ENCODE measurements at places on chromosomes 13 and 19.

DNA sequence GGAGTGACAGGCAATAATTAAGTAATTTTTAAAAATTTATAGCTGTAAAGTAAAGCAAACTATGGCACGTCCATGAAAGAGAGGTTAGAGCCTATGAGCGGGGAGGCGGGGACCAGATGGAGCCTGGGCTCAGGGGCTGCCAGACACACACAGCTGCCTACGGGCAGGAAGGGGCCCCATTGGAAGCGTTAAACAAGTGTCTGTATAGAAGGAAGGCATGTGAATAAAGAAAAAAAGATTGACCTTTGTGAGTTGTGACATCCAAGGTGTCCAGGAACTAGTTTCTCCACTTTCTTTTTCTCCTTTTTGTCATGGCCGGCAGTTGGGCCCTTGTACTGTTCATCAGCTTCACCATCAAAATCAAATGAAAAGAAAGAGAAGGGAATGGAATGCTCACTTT, 56.8 kb downstream of the LRCH1 start:
- DNase-seq, result no peak

DNA sequence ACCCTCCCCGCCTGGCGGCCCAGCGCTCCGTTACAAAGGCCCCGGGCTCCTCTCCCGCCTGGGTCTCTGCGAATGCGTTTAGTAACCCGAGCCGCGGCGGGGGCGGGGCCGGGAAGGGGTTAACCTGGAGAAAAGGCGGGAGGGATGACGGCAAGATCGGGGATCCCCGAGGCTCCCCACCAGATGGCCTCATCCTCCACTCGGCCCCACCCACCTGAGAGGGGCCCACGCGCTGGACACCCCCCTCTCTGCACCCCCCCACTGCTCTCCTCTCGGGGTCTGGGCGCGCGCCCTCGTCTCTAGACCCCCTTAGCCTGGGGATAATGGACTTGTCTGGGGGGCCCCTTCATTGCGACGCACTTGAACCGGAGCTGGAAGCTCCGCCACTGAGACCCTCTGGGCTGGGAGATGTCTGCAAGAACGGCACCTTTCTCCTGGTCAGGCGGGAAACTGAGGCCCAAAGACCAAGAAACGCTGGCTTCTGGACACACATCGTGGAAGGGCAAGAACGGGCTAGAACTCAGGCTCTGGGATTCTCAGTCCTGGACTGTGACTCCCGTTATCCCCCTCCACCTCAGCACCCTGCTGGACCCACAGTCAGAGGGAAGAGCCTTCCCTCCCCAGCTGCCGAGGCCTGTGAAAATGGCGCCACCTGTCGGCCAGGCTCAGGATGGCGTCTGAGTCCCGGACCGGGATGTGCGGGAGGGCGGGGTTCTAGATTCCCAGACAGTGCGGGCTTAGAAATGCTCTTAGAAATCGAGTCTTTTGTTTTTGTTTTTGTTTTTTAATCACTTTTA, 2.9 kb upstream of the LTBP4 start:
- DNase-seq, result peak; percentile 58

- DNase-seq, result no peak
Measured at GRCh38 chr13:24308488-24309020, 826 bp upstream of the C1QTNF9 start.

DNA sequence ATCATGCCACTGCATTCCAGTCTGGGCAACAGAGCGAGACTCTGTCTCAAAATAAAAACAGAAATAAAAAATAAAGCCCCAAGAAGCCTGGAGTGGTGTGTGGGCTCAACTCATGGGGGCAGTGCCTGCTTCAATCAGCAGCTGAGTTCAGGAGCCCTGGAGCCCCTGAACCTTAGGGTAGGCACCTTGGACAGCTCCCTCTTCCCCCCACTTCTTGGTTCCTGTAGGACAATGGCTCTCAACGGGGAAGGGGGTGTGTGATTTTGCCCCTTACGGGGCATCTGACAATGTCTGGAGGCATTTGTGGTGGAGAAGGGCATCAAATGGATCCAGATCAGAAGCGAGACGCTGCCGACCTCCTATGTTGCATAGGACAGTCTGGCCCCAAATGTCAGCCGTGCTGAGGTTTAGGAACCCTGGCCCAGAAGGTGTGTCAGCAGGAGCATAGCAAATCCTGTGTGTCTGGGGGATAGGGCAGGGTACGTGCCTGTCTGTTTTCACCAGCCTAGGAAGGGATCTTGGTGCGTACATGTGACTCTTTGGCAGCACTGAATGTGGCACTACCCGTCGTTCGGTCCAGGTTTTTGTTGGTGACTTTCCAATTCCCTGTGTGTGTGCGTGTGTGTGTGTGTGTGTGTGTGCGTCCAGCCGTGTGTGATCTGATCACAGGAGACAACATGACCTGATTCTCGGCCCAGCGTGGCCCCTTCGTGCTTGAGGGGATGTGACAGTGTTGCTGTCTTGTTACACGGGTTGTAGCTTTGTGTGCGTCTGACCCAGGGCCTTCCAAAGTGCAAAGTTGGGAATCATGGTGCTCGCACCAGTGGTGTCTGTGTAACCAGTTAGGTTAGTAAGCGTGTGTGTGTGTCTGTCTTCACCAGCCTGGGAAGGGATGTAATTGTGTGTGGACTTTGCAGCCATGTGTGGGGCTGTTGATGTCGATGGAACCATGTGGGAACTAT, 7.5 kb downstream of the IGLON5 start:
- no peak for DNase-seq

- no peak for DNase-seq
Measured at GRCh38 chr13:22738357-22738756, 442.4 kb upstream of the SGCG start.

GRCh38 chr13:98365302-98365701, 188.2 kb upstream of the RNF113B start:
- no peak for DNase-seq

DNA sequence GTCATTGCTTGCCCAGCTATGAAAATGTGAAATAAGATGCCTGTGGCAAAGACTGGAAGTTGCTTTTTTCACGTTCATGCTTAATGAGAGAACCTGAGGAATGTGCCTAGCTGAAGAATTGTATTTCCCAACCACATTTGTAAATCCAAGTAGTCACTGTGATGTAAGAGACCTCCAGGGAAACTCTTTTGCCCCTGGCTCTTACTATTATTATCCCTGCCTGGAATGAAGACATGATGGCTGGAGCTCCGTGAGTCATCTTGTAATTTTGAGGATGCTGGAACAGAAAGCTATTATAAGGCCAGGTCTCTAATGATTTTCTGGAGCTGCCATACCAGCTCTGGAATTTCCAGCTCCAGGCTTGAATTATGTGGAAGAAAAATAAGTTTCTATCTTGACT, 894.3 kb downstream of the DIAPH3 start:
- DNase-seq, result no peak

GRCh38 chr19:4342314-4342614, 1.1 kb upstream of the MPND start:
- no peak for DNase-seq

GRCh38 chr19:5154129-5154798, 185.4 kb downstream of the KDM4B start:
- no peak for DNase-seq

- no peak for DNase-seq
Measured at GRCh38 chr13:73366241-73366640, 307.4 kb downstream of the KLF5 start.

- no peak for DNase-seq
Measured at GRCh38 chr19:8705742-8706141, 7.1 kb upstream of the ACTL9 start.

GRCh38 chr13:21966014-21966413, 295.1 kb downstream of the FGF9 start:
- DNase-seq, result no peak

DNA sequence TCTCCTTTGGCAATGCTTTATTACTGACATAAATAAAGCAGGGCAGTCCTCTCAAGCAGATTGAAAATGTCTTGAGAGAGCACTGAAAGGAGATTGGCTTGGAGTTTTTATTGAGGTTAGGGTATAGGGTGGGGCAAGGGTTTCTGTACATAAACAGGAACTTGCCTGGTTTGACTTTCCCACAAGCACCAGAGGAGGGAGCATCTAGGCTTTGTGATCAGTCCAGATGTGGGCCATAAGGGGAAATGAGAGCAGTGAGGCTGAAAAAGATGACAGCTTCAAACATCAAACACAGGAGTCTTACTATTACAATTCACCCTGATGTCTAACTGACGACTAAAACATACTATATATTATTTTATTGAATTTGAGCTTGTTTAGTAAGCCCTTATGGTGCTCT, 260.9 kb downstream of the MTUS2 start:
- DNase-seq, result peak; percentile 1

GRCh38 chr19:49774969-49775368, 8.2 kb downstream of the AP2A1 start:
- DNase-seq, result no peak
